CD8-positive, alpha-beta memory T cell (primary cell): ENCODE measurements at places on chromosomes 3 and 15.

- DNase-seq = no peak
Measured at GRCh38 chr3:42662037-42662812, 8.7 kb downstream of the ZBTB47 start.

- no peak for DNase-seq
Measured at GRCh38 chr3:84991422-84991900, 32.7 kb downstream of the CADM2 start.

- DNase-seq = no peak
Measured at GRCh38 chr3:114295946-114296345, 2.1 kb downstream of the TIGIT start.

DNA sequence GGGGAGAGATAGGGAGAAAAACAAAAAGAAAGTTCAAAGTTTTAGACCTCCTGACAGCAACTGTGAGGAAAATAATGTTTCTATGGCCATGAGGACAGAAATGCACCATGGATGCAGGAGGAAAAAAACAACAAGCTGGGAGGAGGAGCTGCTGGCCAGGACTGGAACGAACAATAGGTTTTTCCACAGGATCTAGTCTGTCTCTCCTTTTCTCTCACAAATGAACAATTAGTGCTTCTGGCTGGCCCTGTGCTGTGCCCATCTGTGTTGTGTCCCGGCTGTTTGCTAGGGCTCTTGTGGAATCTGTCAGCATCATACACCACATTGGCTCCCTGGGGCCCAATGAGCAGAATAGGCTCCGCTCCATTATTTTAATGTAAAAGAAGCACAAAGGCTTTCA lies 15.2 kb downstream of the GK5 start:
- DNase-seq = no peak

DNA sequence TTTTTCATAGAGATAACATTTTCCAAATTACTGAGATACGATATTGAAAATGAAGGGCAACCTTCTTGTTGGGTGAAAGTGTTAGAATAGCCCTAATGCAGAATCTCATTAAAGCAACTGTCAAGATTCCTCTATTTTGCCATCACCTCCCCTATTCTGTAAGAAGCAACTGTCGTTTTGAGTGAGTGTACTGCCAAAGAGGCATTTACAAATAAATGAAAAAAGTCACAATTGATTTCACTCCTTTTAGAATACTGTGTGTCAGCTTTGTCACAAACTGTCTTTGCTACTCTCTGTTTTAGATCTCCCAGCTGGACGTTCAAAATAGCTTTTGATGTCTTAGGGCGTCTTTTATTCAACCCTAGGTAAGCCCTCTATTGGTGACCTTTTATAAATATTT lies 322.8 kb upstream of the NAALADL2 start:
- no peak for DNase-seq

DNA sequence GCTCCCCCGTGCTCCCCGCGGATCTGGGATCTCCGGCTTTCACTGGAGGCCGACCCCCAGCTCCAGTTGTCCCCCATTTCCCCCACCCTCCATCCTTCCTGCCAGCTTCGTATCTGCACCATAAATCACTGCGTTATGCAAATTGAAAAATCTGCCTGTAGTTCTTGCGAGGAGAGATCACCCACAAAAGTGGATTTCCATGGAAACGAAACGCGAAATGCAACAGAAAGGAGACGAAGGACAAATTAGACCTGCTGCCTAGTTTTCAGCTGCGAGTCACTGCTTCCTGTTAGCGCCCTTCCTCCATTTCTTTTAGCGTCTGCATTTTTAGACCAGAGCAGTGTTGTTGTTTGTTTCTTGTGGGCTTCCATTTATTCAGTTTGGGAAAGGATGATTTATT lies 127.1 kb upstream of the ATP10A start:
- DNase-seq = no peak

DNA sequence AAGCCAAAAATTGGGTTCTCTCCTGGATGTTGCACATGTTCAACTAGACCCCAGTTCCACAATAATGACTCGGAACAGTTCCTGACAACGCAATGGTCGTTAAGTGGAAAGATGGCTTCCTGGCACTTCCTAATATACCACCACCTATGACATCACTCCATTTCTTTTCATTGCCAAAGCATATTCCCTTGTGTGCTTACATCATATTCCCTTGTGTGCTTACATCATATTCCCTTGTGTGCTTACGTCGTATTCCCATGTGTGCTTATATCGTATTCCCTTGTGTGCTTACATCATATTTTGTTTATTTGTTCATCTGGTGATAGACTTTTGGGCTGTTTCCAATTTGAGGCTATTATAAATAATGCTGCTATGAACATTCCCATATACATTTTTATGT lies 39.2 kb downstream of the TFRC start:
- DNase-seq = no peak
